ENCODE measurements at places on chromosomes 6 and 20.

GRCh38 chr6:139752086-139752485 lies 377.6 kb upstream of the CITED2 start:
- DNase-seq, result no peak

- DNase-seq, result no peak
These were observed 10.8 kb downstream of the DLK2 start for GRCh38 chr6:43444582-43444981.

DNA sequence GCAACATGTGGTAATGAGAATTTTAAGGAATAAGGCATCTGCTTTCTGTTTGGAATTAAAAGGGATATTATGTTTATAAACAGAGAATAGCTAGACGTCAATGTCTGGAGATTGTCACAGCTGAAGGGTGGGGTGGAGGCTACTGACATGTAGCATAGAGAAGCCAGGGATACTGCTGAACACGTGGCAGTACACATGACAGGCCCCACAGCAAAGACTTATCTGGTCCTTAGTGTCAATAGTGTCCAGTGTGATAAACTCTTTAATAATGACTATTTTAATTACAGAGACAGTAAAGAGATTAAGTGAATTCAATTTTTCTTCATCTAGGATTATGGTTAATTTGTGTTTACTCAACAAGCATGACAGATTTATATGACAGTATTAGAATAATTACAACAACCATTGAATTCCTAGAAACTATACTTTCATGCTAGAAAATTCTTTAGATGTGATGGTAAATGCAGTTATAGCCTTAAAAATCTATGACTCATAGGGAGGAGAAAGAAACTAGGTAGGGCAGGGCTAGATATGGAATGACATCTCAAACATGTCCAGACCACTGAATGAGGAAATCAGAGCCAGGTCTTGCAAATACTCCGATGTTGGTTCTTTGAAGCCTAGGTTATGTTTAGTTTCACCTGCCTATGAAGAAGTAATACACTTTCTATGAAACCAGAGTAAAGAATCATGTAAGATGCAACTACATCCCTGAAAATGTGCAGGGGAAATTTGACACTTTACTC lies 399.5 kb downstream of the PHF3 start:
- no peak for DNase-seq

GRCh38 chr20:45836841-45837240 lies 3.2 kb downstream of the SNX21 start:
- no peak for DNase-seq

DNA sequence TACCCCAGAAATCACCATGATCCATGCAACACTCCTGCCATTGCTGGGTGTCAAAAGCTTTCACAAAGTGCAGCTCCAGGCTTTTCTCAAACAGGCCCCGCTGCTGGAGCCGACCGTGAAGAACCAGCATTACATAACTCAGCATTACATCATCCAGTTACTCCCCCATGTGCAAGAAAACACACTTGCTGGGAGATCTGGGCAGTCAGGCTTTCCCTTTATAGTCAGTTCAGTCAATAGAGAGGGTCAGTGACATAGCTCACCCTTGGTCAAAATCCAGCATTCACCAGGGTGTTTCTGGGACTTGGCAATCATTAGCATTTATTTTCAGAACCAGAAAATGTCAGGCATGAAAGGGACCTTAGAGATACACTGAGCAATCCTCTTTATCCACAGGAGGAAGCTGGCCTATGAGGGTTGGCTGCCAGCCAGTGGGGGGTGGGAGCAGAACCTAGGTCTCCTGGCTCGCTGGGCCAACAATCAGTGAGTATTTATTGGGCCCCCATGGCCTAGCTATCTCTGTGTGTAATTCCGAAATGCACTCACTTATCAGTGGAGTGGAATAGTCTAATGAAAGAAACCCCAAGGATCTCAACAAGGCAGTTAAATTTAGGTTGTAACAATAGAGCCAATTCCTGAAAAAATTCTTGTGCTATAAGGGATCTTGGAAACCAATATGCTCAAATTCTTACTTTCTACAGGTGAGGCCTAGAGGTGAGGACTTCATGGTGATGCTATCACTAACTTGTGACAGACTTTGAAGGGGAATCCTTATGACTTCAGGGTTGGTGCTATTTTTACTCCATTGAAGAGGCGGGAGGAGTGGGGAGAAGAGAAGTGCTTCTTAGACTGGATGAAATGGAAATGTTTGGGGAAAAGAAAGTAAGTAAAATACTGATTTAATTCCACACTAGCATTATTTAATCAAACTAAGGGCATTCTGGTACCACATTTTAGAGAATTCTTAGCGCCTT lies 54.6 kb downstream of the LYRM4 start:
- no peak for DNase-seq

- DNase-seq, result no peak
These were observed 71.9 kb downstream of the PHACTR3 start for GRCh38 chr20:59676126-59676850.

- DNase-seq, result no peak
These were observed at the start of gene PACSIN1 for GRCh38 chr6:34465531-34466241. Gene PACSIN1, plus strand, starts transcription at chr6:34466076. Its CDS starts 60,230 bp downstream, at chr6:34526306.

DNA sequence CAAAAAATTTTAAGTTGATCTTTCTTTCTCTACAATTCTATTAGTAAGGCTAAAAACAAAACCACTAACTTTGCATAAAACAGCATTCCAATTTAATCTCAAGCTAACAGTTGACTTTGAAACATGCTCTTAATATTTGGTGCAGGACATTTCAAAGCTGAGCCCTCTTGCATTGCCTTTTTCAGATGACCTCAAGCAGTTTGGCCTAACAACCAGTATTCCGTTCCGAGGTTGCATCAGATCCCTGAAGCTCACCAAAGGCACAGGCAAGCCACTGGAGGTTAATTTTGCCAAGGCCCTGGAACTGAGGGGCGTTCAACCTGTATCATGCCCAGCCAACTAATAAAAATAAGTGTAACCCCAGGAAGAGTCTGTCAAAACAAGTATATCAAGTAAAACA lies 194.0 kb downstream of the ARHGAP18 start:
- no peak for DNase-seq

DNA sequence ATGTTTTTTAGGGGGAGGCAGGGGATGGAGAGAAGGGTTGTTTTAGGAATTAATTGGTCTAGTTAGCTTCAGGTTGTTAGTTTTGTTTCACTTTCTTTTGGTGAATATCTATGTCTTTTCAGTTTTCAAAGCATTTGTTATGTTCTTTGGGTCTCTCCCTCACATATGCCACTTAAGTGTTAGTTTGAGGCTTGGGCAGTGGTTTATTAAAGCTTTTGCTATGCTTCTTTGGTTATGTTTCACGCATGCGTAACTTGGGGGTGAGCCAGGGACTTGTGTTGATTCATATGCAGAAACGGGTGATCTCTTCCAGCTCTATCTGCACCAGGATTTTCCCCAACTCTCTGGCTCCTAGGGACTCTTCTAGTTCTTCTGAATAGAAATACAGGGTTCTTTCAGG lies 11.4 kb upstream of the MMS22L start:
- DNase-seq, result no peak

DNA sequence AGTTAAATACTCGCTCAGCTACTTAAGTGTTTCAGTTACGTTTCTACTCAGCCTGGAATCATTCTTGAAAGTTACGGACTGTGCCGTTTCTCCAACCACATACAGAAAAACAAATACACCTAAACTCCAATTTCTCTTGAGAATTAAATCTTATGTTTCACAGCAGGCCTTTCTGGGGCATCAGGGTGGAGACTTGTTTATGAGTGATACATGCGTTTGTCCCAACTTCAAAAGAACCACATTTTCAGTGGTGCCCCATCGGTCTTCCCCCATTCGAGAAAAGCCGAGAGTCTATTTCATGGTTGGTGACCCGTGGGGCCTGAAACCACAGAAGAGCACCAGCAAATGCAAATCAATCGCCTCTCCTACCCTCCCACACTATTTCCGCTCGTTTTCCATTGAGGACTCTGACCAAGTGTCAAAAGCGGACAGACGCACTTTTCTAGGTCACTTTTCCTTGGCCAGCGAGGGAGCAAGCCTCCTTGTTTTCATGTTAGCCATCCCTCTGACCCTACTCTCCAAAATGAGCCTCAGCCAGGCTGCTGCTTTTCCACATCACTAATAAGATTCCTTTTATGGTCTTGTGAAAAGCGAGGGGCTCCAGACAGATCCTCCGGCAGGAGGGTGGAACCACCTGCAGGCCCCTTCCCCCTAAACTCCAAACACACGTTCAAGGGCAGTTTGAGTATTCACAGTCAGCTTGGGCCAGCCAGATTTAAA lies 3.1 kb downstream of the JAG1 start:
- no peak for DNase-seq

GRCh38 chr20:47719625-47720024 lies 65.7 kb downstream of the SULF2 start:
- DNase-seq, result no peak

- no peak for DNase-seq
These were observed 45.6 kb upstream of the FOXA2 start for GRCh38 chr20:22629927-22630326.

GRCh38 chr20:12827816-12828385 lies 180.9 kb upstream of the SPTLC3 start:
- DNase-seq, result no peak

- DNase-seq, result no peak
These were observed 447.2 kb downstream of the FRK start for GRCh38 chr6:115613488-115613887.

Measured in activated CD4-positive, CD25-positive, alpha-beta regulatory T cell (primary cell).